ENCODE measurements at places on chromosomes 16 and 17.
A peak's percentile ranks its signal among the peaks of the same experiment; 100 is the strongest.

DNA sequence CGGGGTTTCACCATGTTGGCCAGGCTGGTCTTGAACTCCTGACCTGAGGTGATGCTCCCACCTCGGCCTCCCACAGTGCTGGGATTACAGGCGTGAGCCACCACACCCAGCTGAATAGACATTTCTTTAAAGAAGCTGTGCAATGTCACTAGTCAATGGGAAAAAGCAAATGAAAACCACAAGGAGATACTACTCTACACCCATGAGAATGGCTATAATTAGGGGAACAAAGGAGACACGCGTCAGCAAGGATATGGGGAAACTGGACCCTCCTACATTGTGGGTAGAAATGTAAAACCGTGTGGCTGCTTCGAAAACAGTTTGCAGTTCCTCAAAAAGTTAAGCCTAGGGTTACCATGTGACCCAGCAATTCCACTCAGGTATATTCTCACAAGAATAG lies 103.4 kb downstream of the VPS53 start:
- DNase-seq, result no peak

DNA sequence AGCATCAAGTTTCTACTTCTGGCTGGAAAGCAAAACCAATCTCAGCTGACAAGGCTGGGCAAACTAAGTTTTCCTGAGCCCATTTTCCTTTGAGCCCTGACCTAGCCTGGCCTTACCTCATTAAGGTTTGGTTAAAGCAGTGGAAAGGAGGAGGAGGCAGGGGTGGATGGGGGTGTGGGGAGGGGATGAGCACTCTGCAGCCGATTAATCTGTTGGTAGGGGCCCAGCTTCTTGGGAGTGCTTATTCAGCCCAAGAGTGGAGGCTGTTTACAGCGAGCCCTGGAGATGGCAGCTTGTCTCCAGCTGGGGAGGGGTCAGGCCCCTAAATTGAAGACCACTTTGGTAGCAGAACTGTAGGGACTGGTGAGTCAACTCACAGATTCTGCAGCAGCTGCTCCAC lies 12.0 kb downstream of the SMCR8 start:
- no peak for DNase-seq

- DNase-seq, result no peak
Observed at GRCh38 chr16:78815713-78816112, 716.3 kb downstream of the WWOX start.

DNA sequence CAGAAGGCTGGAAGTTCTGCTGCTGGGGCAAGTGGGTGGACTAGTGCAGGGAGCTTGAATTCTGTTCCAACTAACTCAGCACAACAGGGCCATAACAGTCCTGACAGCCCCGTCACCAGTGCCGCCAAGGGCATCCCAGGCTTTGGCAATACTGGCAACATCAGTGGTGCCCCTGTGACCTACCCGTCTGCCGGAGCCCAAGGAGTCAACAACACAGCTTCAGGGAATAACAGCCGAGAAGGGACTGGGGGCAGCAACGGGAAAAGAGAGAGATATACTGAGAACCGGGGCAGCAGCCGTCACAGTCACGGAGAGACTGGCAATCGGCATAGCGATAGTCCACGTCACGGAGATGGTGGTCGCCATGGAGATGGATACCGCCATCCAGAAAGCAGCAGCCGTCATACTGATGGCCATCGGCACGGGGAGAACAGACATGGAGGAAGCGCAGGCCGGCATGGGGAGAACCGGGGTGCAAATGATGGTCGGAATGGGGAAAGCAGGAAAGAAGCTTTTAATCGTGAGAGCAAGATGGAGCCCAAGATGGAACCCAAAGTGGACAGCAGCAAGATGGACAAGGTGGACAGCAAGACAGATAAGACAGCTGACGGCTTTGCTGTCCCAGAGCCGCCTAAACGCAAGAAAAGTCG lies 9.4 kb upstream of the PSMC5 start:
- DNase-seq, result no peak

- DNase-seq, result no peak
Observed at GRCh38 chr16:8951447-8952280, 12.0 kb downstream of the USP7 start.

- DNase-seq, result no peak
Observed at GRCh38 chr16:11327277-11328171, 17.7 kb upstream of the RMI2 start.

- DNase-seq, result no peak
Observed at GRCh38 chr17:74750327-74751069, 2.1 kb downstream of the NHERF1 start.

GRCh38 chr16:6852643-6853225 lies 479.9 kb upstream of the RBFOX1 start:
- DNase-seq, result no peak

DNA sequence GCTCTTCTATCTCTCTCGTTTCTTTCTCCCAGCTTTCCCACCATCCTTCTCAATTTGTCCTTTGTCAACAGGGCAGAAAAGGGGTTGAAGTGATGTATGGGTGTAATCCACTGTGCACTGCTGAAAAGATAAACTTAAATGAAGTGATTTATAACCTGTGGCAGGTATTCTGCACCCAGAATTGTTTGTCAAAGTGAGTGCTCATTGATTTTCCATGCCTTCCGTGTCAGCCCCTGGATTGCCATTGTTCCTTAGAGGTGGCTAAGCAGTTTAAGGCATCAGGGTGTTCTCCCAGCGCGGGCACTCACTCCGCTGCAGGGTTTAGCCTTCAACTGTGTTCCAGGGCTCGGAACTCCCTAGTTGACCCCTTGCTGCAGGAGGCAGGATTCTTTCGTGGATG lies 82.9 kb downstream of the PITPNC1 start:
- DNase-seq, result no peak

GRCh38 chr16:74709441-74709877 lies 8.8 kb upstream of the MLKL start:
- DNase-seq, result peak; percentile 55

DNA sequence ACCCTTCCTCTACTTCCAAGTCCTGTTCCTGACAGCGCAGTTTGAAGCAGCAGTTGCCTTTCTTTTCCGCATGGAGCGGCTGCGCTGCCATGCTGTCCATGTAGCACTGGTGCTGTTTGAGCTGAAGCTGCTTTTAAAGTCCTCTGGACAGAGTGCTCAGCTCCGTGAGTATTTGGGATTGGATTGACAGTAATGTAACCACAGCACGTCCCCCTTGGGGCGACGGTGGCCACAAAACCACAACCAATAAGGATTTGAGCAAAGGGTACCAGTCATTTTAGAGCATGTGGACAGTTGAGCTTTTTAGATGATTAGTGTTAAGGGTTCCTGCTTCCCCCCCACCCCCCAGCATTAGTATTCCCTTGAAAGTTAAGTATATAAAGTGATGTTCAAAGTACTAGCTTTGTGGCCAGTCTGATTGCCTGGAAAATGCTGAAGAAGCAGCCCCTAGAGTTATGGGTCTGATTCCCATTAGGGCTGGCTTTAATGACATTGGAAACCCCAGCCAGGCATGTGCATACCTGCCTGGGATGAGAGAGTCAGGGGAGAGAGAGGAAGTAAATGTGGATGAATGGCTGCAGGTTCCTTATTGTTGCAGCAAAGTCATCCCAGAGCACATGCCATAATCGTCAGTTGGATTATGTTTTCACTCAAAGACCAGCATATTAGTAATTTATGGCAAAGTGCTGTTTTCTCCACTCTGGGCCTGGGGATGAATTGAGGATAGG lies 31.6 kb upstream of the SLC12A3 start:
- no peak for DNase-seq

DNA sequence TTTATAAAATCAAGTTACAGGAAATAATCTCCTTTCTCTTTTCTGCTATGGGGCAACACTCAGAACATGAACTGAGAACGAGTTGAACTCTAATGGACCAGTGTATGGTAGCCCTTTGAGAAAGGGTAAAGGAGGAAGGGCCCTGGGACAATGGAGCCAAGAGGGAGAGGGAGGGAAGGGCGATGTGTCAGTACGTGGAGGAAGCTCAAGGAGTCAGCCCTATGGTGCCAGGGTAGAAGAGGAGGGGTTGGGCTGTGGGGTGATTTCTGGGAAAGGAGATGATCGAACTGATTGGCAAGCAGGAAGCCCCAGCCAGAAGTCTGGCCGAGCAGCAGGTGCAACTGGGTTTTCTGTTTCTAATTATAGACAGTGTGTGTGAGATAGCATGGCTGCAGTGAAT lies 4.3 kb upstream of the WIPI1 start:
- DNase-seq, result no peak

DNA sequence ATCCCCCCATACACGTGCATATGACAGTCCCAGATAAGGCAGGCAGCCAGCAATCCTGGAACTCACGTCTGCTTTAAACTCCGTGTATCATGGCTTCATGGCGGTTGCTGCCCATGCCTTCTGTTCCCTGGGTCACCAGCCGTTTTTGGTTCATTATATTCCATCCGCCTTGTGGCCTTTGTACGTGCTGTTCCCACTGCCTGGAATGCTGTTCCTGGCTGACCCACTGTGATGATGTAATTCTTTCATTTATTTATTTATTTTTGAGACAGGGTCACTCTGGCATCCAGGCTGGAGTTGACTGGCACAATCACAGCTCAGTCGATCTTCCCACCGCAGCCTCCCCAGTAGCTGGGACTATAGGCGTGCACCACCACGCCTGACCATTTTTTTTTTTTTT lies 136.7 kb upstream of the GSE1 start:
- no peak for DNase-seq

DNA sequence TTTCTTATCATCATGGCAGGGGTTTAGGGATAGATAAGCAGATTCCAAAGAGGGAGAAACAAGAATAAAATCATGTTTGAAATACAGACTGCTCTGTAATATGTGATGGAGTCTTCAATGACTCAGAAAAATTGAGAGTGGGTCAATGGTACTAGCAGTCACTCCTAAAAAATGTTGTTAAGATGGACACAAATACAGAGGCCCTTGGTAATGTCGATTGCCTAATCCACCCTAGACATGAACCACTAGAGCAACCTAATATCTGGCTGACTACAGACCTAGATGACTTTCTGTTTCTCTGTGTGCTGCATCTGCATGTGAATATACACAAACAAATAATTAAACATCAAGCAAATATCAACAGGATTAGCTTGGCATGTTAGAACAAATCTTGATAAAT lies 135.8 kb downstream of the CDH8 start:
- DNase-seq, result no peak

GRCh38 chr16:53846971-53847370 lies 143.0 kb downstream of the FTO start:
- DNase-seq, result no peak

- DNase-seq, result no peak
Observed at GRCh38 chr16:13379266-13379665, 477.9 kb downstream of the SHISA9 start.

GRCh38 chr17:76917829-76918228 lies 49.6 kb downstream of the MGAT5B start:
- DNase-seq, result no peak

- DNase-seq, result no peak
Observed at GRCh38 chr17:55023626-55024025, 55.1 kb downstream of the STXBP4 start.

- no peak for DNase-seq
Observed at GRCh38 chr17:900336-900934, 79.1 kb downstream of the NXN start.

DNA sequence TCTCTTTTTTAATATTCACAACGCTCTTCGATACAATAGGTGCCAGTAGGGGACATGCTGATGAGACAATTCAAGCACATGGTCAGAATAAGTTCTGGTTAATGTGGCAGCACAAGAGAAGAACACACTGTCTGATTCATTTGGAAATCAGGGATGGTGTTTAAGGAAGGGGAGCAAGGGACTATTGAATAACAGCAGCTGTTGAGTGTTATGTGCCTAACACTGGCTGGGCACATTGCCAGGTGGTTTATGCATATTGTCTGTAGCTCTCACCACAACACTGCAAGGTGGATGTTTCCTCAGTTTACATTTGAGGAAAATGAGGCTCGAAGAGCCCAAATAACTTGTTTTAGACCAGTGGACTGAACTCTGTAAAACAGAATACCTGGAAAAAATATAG lies 44.2 kb downstream of the LYRM9 start:
- DNase-seq, result no peak

- no peak for DNase-seq
Observed at GRCh38 chr17:5762191-5762590, 177.9 kb upstream of the NLRP1 start.

- no peak for DNase-seq
Observed at GRCh38 chr17:45908460-45908859, 14.1 kb downstream of the MAPT start.

- DNase-seq, result no peak
Observed at GRCh38 chr17:56835264-56835585, 1.3 kb downstream of the DGKE start.

DNA sequence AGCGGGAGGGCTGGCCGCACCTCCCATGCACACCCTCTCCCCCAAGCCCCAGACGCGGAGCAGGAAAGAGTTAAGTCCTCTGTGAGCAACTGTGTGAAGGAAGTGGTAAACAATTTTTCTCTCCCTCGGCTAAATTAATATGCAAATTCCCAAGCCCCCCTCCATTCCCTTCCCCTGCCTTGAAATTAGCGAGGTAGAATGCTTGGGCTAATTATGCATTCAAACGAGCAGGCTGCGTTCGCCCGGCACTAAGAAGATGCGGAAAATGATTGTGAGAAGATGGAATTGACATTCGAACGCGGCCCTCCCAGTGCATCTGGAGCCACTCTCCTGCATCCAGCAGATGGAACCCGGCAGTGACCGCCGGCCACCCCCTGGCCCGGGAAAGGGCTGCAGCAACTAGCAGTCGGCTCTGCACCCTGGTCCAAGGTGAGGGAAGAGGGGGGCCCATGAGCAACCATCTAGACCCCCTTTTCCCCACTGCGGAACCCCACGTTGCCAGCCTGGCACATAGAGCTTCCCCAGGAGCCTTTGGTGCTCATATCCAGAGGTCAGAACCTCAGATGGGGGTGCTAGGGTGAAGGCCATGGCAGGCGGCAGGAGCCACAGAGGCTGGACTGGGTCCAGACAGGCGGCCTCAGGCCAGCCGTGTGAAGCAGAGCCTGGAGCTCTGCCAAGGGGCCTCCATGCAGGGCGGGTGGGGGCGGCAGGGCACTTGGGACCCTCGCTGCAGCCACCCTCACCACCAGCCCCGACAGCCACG lies 49.1 kb upstream of the ACSF3 start:
- DNase-seq, result no peak

DNA sequence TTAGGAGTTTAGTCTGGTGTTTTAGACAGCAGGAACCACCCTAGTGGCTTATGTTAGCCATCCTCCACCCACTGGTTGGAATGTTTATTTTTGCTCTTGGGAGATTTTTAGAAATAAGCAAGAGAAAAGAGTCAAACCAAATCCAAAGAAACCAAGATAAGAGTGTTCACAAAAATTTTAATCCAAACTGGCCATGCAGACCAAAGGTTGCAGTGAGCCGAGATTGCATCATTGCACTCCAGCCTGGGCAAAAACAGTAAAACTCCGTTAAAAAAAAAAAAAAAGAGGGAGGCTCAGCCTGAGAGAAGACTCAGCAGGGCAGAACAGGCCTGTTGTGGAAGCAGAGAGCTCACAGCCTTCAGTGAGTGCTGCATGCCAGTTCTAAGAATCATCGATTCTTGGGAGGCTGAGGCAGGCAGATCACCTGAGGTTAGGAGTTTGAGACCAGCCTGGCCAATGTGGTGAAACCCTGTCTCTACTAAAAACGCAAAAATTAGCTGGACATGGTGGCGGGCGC lies 12.2 kb upstream of the C16orf54 start:
- DNase-seq, result no peak
